Activated T-cell treated with anti-CD3 and anti-CD28 coated beads for 1 hour (primary cell): ENCODE measurements at places on chromosomes 3 and 15.

GRCh38 chr3:113516115-113516505 lies 1.2 kb upstream of the SPICE1 start:
- no peak for DNase-seq

DNA sequence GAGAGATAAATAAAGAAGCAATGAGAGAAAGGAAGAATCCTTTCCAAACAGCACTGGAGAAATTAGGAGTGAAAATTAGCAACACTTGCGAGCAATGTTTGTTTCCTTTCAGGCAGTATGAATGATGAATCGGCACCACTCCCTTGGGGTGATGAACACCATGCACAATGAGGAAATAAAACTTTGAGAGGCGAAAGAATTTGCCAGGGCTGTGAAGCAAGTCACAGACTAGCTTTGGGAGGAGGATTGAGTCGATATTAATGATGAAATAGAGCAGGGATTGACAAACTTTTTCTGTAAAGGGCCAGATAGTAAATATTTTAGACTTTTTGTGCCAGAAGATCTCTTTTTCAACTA lies 237.7 kb downstream of the AGBL1 start:
- no peak for DNase-seq

- DNase-seq = no peak
These were observed 68.1 kb upstream of the CGNL1 start for GRCh38 chr15:57308170-57308545.

- no peak for DNase-seq
These were observed 68.7 kb downstream of the SENP2 start for GRCh38 chr3:185654758-185655145.

GRCh38 chr3:101189176-101189575 lies 131.2 kb downstream of the IMPG2 start:
- DNase-seq = no peak

GRCh38 chr15:73028831-73029451 lies 23.3 kb upstream of the NEO1 start:
- DNase-seq = no peak

- DNase-seq = no peak
These were observed 295.4 kb downstream of the SLC9A9 start for GRCh38 chr3:143552851-143553250.

GRCh38 chr15:71259866-71260265 lies 144.6 kb downstream of the THSD4 start:
- no peak for DNase-seq

- no peak for DNase-seq
These were observed 54.2 kb upstream of the PPP4R2 start for GRCh38 chr3:72942427-72942826.

GRCh38 chr3:39208463-39209055 lies 16.2 kb upstream of the XIRP1 start:
- DNase-seq = peak; percentile 17

GRCh38 chr3:150357923-150358607 lies 50.0 kb upstream of the TSC22D2 start:
- no peak for DNase-seq

DNA sequence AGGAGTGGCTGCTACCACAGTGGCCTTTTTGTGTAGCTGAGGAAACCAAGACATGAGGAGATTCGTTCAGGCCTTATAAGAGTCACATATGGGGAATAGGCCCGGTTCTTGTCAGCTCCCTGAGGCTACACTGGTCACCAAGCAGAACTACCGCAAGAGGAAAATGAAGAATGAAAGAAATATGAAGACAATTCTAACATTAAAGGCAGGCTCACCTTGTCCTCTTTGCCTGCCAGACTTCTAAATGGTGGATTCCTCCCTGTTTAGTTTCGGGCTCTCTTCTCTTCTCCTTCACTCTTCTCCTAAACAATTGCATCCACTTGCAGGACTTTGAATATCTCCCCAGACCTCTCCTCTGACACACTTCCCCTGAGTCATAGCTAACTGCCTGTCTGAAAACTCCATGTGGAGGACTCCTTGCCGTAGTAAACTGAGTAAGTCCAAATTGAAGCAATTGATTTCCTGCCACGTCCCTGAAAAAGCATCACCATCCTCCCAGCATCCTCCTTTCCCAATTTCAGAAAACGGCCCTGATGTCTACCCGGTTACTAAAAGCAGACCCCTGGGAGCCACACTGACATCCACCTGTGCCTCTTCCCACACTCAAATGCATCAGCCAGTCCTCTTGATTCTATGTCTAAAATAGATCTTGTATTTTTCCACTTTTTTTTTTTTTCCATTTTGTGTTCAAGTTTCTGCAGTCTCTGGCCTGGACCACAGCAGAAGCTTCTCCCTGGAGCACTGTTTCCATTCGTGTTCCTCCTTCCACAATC lies 30.3 kb upstream of the VEPH1 start:
- DNase-seq = no peak

DNA sequence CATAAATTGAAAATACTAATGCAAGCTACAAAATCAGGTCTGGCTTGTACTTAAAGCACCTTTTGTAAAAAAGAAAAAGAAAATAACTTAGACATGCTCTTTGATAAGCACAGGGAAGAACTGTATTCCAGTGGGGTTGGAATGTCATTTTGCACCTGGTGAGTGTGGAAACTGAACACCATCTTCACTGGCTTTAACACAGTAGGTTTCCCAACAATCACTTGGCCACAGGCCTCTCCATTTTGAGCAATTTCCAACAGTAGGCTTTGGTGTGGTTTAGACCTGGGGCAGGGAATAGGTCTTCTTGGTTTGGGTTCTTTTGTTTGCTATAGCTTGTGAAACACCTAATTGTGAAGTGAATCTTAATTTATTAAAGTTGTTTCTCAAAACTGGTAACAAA lies 18.9 kb downstream of the PDZRN3 start:
- DNase-seq = no peak

DNA sequence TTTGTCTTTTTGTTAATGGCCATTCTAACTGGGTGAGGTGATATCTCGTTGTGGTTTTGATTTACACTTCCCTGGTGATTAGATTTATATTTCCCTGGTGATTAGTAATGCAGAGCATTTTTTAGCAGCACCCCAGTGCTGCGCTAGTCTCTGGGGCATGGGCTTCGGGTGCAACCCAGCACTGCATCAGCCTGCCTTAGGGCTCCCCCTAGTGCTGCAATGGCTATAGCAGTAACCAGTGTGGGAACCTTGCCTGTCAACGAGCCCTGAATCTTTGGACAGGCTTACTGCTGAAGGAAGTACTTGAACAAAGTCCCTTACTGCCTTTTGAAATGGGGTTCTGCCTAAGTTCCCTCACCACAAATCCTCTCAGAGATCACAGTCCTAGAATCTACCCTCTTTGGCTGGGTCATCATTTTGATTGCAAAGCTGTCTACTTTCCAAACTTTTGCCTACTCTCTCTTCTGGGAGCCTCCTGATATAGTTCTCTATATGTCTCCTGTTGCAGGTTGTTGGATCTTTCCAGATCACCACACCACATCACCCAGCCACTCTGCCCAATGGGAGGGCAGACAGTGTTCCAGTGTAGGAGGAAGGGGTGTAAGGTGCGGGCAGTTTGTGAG lies 79.2 kb upstream of the CCNL1 start:
- peak; percentile 64 for DNase-seq

DNA sequence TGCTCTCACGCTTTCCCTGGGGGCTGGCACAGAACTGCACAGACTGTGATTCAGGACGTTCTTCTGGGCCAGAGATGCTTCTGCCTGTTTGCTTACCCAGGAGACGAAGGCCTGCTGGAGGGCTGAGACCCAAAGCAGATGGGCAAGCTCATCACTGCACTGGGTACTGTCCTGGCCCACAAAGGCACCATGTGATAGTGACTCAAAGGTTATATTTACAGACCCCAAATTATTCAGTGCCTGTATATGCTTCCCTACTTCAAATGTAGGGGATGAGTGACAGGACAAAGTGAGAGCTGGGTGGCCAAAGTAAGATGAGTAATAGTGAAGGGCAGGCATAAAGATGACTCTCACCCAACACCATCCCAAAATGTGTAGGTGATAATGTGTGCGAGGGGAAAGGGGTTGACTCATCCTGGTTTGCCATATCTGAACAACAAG lies 127.4 kb downstream of the WDR76 start:
- DNase-seq = no peak

DNA sequence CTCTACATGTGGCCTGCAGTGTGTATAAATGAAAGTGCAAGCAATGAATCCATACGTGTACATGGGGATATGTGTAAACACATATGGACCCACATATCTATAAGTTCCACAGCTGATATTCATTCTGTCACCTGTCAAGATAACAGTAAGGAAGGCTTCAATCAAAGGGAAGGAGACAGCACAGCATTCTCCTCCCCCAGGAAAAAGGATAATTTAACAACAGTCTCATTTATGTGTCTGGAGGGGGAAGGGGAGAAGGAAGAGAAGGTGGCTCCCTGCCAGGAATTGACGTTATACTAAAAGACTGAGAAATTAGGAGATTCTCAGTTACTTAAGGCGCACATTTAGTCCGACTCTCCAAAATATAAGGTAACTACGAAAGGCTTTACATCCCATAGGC lies 345.9 kb downstream of the FOXP1 start:
- DNase-seq = no peak

GRCh38 chr3:151431940-151432339 lies 28.9 kb downstream of the IGSF10 start:
- DNase-seq = no peak

DNA sequence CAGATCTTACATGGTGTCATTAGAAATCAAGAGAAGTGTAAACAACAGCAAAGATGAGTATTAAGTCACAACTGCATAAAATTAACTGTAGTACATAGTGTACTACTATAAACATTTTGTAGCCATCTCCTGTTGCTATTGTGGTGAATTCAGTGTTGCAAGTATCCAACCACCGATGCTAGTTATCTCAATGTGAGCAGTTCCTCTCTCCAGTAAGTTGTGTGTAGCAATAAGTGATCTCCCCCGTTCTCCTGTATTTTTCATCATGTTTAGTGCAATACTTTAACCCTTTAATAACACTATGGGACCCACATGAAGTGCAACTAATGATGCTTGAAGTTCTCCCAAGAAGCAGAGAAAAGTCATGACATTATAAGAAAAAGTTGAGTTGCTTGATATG lies 264.7 kb upstream of the KCNH8 start:
- DNase-seq = no peak

GRCh38 chr15:96093063-96093462 lies 237.4 kb upstream of the NR2F2 start:
- DNase-seq = no peak

- no peak for DNase-seq
These were observed 18.2 kb downstream of the KLHL6 start for GRCh38 chr3:183537295-183537730.

DNA sequence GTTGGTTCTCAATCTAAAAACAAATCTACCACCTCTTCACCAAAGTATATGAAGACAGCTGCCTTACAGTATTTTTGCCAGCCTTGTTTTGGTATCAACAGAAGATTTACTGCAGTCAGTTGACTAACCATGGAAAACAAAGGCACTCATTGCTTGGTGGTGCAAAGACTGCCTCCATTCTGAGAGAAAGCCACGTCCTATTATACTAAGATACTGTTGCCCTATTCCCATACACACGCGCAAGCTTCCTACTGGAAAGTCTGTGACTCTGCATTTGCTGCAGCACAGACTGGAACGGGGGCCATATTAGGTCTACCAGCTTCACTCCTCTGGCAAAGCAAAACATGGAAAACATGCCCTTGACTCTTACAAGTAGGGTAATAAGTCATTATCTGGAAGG lies 18.0 kb downstream of the MTMR10 start:
- DNase-seq = no peak

DNA sequence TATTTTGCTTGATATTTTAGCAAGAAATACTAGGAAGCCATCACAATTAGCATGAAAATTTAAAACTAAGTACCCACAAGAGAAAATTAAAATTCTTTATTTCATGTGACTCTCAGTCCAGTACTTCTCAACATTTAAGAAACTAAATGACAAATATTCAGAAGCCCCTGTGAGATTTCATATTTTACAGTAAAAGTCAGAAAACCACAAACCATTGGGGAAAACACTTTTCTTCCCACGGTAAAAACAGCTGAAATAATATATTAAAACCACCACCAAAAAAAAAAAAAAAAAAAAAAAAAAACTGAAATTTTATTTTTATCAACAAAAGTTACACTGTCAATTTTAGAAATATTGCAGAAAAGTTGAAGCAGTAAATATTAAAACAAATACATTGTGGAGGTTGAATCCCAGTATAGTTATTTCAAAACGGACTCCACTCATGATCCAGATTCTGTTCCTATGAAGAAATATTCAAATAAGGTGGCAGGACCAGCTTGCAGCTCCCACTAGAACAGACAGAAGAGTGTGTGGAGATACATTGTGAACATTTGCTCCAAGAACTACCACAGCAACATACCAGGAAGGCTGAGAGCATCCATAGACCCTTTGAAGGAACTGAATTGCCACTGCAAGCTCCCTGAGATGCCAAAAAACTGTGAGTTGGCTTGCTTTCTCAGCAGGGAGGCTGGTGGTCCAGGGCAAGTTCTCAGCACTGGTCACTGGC lies 308.2 kb downstream of the CTNNB1 start:
- no peak for DNase-seq

GRCh38 chr3:152222327-152222726 lies 46.4 kb upstream of the MBNL1 start:
- DNase-seq = no peak

DNA sequence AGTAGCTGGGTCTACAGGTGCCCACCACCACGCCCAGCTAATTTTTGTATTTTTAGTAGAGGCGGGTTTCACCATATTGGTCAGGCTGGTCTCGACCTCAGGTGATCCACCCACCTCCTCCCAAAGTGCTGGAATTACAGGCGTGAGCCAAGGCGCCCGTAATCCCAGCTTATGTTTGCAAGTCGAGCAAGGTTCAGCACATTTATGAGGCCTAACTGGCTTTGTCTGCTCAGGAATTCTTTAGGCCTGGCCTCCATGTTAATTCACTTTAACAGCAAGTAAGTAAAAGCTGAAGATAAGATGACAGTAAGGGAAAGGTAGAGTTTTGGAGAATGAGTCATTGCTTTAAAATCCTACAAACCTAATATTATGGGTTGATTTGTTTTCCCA lies 24.6 kb downstream of the SIDT1 start:
- DNase-seq = no peak

DNA sequence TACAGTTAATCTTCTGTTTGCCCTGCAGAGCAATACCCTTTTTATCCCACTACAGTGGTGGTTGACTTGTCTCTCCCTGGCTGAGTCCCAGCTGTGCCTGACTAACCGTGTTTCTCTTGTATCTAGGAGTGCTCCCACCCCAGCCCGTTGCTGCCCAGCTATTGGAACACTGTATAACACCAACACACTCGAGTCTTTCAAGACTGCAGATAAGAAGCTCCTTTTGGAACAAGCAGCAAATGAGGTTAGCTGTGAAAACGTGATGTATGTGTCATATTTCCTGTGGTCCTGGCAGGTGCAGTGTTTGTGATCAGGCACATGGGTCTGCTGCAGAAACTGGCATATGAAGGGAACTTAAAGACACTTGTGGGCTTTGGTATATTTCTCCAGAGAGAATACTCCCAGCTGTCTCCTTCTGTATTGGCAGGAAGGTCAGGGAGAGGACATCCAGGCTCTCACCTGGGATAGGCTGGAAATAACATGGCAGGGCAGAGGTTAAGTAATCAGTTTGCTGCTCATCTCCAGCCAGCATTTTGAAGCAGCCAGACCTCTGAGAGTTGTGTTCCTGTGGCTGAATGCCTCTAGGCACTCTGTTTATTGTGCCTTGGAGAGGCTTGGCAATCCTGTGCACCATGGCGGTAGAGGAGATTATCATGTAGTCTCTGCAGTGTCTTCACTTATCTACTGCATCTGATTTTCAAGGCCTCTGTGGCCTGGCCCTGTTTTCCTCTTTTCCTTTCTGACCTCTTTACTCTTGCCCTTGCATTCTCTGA lies 34.8 kb downstream of the ATG7 start:
- DNase-seq = peak; percentile 5
